Stimulated activated CD8-positive, alpha-beta memory T cell treated with anti-CD3 and anti-CD28 coated beads, Interleukin-2, amount 100 ng/mL, for 1 hour (primary cell): ENCODE measurements at places on chromosomes 5 and 9.
A peak's percentile ranks its signal among the peaks of the same experiment; 100 is the strongest.

DNA sequence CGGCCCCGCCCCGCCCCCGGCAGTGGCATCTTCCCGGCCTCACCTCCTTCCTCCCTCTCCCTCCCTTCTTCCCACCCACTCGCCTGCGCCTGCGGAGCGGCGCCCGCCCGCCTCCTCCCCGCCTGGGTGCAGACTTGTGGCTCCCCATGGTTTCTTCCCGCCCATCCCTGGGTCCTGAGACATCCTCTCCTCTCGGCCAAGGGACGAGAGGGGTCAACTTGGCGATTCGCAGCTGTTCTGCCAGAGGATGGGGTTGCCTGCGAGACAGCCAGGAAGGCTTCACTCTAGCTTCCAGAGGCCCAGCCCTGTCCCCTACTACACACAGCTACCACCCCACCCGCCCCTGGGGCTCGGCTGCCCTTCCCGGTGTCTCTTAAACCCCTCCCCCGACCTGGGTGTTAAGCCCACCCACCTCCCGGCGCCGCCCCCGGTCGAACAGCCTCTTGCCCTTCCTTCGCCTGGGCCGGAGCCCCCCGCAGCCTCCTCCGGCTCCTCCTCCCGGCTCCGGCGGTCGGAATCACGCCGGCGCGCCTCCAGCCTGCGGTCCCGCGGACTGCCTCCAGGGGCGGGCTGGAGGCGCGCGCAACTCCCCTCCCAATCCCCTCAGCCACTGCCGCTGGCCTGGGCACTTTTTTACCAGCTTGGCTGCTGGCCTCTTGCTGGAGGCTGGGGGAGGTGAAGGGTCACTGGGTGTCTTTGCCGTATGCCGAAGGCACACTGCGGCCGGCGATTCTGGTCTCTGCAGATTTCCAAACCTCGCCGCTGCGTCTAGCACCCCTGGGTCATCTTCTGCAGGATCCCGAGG lies 1.9 kb downstream of the JADE2 start:
- peak; percentile 44 for DNase-seq

DNA sequence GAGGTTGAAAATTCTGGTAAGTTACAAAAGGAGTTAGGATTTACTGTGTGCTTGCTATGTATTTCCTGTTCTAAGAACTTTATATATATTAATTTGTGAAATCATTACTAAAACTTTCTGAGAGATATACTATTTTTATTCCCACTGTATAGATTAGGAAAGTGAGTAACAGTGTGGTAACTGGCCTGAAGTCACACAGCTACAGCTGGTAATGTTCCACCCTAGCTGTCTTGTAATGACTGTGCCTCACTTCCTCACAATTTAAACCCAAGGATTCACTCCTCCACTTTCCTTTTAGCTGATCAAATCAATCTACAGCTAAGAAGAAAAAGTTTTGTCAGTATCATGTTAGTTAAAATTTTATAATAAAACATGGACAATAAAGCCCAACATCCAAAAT lies 278.8 kb downstream of the GAS1 start:
- no peak for DNase-seq

- no peak for DNase-seq
These were observed 2.9 kb upstream of the MYOZ3 start for GRCh38 chr5:150658121-150658520.

GRCh38 chr5:43314724-43315123 lies 1.5 kb upstream of the HMGCS1 start:
- no peak for DNase-seq

- no peak for DNase-seq
These were observed 203.6 kb downstream of the EDIL3 start for GRCh38 chr5:84181093-84181492.

- no peak for DNase-seq
These were observed 12.6 kb upstream of the PCBD2 start for GRCh38 chr5:134892282-134892681.

DNA sequence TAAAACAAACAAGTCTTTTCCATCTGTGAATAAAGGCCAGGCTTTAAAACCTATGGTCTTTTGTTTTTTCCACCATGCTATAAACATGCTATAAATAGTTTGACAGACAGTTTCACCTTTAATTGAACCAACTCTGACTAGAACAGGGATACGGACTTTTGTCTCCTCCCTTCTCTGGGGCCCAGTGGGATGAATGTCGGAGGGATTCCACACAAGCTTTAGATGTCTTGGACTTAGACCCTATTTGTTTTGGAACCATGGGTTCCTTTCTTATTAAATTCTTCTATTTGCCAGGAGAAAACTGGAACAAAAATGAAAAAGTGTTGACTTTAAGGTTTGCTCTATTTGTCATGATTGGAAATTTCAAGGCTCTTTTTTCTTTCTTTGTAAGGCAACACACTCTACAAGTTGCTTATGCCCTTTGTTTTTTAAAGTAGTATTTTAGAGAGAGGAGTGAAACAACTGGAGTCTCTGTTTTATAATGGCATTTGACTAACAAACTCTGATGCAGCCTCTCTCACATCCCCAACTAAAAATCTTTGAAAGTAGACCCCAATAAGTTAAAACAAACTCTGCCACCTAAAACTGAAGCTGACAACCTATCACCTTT lies 145.3 kb downstream of the MLLT3 start:
- no peak for DNase-seq

DNA sequence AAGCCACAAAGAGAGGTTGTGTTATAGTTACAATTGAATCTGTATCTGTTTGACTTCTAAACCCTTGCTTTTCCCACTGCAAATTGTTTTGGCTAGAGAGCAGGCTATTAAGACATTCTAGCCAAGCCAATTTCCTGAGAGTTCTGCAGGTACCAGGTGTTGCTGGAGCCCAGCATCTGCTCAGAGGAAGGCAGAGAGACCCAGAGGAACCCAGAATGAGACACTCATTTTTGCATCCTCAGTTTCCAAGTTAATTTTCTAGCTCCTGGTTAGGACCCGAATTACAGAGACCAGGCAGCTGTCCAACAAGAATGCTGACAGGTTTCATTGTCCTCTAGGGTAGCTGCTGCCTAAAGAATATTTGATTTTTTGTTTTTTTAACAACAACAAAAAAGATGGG lies 266.2 kb downstream of the TRIM32 start:
- no peak for DNase-seq

DNA sequence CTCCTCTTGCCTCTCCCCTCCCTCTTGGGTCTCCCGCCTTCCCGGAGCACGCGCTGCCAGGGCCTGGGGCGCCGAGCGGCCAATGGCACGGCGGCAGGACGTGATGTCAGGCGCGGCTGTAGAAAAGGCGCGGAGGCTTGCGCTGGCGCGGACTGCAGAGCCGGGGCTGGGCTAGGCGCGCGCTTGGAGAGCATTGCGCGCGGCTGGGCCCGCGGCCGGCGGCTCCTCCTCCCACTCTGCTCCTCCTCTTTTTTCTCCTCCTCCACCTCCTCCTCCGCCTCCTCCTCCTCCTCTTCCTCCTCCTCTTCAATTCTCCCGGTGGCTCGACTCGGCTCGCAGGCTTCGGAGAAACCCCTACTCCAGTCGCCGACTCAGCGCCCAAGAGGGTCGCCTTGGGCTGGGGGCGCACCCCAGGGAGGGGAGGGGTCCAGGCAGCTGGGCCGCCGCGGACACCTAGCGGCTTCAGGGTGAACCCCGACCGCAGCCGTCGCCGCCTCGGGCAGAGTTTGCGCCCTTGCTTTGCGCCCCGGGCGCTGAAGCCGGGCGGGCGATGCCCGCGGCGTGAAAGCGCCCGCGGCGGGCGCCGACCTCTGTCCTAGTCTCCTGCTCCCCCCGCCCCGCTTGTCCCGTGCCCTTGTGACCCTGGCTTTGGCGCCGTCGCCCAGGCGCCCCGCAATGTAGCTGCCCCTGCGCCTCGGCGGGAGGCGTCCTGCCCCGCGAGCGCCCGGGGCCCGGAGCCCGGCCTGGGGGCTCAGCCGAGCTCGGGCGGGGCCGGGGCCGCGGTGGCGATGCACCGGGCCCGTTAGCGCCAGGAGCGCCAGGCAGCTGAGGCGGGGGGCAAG lies at the start of gene LHX2:
Gene LHX2 (plus strand): TSS at position 309 of the 842 bp plus-strand sequence. CDS start 581 bp downstream, outside the sequence.
- DNase-seq, result no peak

- DNase-seq, result no peak
These were observed 37.2 kb downstream of the CFAP95 start for GRCh38 chr9:69857828-69858227.

GRCh38 chr9:104905153-104905901 lies 22.6 kb downstream of the ABCA1 start:
- no peak for DNase-seq

DNA sequence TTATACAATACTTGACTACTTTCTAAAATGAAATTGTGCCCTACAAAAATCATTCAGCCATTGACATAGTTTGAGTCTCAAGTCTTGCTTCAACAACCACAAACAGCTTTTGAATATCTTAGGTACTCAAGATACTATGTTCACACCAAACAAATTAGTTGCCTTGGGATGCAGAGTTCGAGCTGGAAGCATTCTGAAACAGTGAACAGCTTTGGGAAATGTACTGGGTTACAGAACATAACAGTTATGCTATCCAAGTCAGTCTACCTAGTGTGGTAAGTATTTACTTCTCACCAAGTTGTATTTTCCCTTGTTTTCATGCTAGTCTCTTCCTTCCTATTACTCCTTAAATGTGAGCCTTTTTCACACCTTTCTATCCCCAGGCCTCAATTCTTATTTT lies 143.2 kb downstream of the SSBP2 start:
- DNase-seq, result no peak

GRCh38 chr5:151903243-151903653 lies 21.4 kb downstream of the GLRA1 start:
- no peak for DNase-seq

DNA sequence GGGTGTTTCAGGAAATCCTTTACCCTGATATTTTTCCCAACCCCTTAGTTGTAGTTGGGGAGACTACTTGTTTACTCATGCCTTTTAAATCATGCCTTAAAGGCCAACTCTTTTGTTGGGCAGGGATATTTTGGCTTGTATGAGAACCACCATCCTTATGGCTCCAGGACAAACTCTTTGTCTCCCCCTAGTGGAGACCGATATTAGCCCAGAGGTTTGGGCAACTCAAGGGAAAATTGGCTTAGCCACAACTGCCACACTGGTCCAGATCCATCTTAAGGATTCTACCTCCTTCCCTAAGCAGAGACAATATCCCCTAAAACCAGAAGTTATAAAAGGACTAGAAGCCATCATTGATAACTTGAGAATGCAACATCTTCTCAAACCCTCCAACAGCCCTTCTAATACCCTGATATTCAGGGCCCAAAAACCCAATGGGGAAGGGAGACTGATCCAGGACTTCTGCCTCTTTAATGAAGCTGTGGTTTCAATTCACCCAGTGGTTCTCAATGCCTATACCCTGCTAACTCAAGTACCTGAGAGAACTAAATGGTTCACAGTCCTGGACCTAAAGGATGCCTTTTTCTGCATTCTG lies 100.9 kb upstream of the HCN1 start:
- no peak for DNase-seq

DNA sequence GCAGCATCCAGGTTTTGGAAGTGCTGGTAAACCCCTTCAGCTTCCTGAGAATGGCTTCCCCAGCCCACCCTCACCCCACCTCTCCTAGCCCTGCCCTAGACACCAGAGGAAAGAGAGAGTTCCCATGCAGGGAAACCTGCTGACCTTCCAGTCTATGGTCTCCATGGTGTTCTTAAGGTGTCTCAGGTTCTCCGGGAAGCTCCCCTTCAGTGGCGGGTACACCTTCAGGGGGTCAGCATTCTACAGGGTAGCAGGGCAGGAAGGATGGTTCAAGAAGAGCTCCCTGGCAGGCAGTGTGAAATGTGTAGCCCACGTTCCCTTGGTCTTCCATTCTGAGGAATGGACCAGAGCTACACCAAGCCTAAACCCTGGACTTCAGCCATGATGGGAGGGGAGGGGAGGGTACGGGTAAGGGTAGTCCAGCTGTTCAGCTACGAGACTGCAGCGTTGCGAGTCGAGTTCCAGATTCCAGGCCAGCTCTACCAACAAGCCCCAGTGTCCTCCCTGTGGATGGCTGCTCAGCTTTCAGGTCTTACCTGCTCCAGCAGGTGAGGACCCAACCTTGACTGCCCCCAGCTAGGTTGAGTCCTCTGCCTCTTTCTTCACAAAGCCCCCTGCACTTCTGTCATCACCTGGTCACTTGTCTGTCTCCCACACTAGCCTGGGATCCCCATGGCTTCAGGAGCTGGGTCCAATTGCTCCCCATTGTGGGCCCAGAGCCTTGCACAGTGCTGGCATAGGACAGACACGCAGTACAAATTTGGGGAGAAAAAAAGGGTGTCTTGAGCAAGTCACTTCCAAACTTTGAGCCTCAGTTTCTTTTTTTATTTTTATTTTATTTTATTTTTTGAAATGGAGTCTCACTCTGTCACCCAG lies 7.5 kb downstream of the CD74 start:
- DNase-seq, result no peak

DNA sequence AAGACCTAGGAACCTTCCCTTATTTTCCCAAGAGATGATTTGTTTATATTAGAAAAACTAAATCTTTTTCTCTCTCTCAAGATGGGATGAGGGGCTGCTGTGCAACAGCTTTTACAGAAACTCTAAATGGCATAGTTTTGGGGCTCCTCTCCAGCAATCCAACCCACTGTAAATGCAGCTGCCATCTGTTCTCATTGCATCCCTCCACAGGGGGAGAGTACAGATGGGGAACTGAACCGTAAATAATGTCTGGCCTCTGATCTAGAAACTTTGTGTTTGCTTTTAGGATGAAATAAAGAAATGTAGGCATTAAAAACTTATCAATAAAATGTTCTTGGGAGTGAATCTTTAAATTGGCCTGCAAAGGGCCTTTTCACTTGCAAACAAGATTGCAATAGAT lies 291.4 kb downstream of the MCTP1 start:
- no peak for DNase-seq

GRCh38 chr5:30195036-30195435 lies 998.5 kb upstream of the CDH6 start:
- DNase-seq, result no peak

- DNase-seq, result no peak
These were observed 22.5 kb downstream of the OLFML2A start for GRCh38 chr9:124799274-124800006.

GRCh38 chr5:112646139-112646936 lies 91.3 kb upstream of the APC start:
- DNase-seq, result no peak

DNA sequence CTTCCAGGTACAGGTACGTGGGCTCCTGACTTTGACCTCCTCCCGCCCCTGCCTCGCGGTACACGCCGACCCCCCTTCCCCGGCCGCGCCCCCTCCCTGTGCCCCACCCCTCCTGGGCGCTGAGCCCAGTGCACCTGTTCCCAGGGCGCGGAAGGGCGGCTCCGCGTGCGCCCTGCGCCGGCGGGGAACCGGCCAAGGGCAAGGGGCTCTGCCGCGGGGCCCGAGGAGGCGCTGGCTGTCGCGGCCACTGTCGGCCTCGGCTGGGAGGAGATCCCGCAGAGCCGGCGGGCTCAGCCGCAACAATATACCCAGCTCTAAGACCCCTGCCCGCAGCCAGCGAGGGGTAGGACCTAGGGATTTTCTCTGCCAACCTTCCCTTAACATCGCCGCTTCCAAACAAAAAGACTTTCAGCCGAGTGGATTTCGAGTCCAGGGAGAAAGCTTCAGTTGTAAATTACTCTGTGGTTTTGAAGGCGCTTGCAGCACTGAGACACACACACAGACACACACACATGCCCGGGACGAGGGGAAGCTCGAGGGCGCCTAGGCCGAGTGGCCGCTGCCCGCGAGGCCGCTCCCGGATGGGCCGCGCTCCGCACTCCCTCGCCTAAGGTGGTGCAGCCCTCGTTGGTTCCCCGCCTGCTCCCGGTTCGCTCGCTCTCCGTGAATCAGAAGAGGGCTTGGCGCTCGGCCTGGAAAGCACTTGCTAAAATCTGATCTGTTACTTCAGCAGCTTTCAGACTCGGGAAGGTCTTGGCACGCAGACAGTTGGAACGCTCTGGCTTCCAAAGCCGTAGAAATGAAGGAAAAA lies 1.2 kb downstream of the FGF18 start:
- no peak for DNase-seq
